ENCODE measurements at places on chromosomes 6 and 20. TPM values are rescaled to one million over a fixed set of nuclear protein-coding genes. Genes with fewer than 3 reads are reported as not detected.

SIRPD gene
- not detected for polyA plus RNA-seq

DNA sequence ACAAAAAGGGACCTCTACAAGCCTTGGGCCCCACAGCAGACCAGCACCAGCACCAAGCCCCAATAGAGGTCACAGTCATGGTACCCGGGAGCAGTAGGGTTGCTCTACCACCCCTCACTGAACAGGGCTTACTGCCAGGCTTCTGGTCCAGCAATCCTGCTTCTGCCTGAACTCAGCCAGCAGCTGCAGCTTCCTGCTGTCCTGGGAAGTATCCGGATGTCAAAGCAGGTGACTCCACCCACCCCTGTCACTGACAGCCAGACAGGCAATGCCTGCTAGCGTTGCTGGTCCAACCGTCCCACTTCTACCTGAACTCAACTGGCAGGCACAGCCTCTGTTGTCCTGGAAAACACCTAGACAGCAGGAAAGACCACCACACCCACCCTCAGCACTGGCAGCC is 47.0 kb upstream of the PCSK2 start:
- peak; percentile 21 for DNase-seq

DNA sequence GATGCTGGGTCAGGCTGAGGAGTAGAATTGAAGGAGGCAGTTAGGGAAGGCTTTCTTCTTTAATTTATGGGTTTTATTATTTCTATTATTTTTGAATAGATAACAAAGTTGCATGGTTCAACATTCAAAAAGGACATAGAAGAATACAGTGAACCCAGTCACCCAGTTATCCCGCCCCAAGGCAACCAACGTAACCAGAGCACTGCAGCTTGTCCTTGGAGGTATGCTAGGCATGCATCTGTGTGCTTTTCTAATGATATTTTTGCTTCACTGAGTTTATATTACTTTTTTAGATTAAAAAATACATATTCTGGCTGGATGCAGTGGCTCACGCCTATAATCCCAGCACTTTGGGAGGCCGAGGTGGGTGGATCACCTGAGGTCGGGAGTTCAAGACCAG is 47.4 kb upstream of the DSN1 start:
- no peak for DNase-seq

GTSF1L gene
- not detected for polyA plus RNA-seq

DNA sequence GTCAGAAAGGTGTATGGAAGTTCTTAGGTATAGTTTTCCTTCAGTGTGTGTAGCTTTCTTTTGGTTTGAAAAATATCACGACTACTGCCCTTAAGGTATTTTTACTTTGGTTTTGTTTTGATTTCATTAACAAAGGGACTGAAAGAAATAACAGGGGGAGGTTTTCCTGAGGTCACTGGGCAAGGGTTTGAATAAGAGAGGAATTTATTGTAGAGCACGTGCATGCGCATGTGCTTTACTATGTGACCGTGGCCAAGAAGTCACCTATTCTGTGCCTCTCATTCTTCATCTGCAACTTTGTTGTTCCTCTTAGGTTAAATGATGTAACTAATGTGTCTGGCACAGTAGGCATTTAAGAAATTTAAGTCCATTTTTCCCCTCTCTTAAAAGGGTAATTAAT is 4.1 kb upstream of the MAN1A1 start:
- DNase-seq = no peak

GRCh38 chr6:120198033-120198432 is 848.5 kb upstream of the MAN1A1 start:
- DNase-seq = no peak

DNA sequence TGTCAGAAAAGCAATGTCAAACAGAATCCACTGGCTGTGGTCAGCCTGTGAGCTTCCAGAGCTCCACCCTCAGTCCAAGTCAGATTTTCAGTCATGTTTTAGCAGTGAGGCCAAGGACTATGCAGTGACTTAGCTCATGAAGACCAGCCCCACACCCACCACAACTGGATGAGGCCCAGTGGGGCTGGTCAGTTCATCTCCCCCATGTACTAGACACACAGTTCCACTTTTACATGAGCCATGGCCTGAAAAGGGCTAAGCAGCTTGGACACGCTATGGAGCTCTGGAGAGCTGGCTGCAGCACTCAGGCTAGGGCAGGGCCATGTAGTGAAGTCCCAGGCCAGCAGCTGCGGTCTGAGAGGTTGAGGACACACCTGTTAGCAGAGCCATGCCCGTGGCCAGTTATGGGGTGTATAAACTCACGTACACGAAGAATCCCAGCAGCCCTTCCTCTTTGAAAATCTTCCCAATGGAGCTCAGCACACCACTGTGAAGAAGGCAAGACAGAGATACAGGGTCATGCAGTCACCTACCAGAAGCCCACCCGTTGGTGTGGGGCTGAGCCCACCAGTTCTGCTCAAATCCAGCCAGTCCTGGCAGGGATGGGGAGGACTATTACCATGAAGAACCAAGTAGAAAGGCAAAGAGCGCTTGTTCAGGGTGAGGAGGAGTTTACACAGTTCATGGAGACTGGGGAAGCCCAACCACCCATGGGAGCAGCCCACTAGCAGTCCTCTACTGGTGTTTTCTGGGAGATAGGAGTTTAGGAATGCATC is 10.6 kb downstream of the MTCH1 start:
- DNase-seq = no peak

C6orf132 gene
- polyA plus RNA-seq = 3.0 TPM

GRCh38 chr6:140078561-140079125 is 704.2 kb upstream of the CITED2 start:
- no peak for DNase-seq

GRCh38 chr20:32352121-32352720 is 5.9 kb upstream of the ASXL1 start:
- DNase-seq = no peak
